ENCODE measurements at places on chromosomes 2 and 18.
A peak's percentile ranks its signal among the peaks of the same experiment; 100 is the strongest.

GRCh38 chr2:58974426-58974825 is 733.3 kb upstream of the FANCL start:
- no peak for DNase-seq

DNA sequence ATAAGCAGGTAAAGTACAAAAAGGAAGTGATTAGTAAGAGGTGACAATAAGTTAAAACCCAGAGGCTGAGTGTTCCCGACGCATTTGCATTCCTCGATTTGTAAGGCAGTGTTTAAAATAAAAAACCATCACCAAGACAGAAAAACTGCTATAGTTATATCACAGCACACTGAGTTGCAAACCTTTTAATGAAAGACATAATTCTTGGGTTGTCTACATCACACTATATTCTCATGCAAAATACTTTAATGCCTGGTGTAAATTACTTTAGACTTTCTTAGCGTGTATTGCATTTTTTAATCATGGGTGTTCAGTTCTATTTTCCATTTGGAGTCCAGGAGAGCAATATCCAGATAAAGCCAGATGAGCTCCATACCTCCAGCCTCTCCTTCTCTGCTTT is 458.5 kb downstream of the MTX2 start:
- no peak for DNase-seq

GRCh38 chr18:51754566-51754965 is 557.1 kb upstream of the MEX3C start:
- no peak for DNase-seq

GRCh38 chr18:986051-986450 is 81.4 kb downstream of the ADCYAP1 start:
- DNase-seq, result no peak

DNA sequence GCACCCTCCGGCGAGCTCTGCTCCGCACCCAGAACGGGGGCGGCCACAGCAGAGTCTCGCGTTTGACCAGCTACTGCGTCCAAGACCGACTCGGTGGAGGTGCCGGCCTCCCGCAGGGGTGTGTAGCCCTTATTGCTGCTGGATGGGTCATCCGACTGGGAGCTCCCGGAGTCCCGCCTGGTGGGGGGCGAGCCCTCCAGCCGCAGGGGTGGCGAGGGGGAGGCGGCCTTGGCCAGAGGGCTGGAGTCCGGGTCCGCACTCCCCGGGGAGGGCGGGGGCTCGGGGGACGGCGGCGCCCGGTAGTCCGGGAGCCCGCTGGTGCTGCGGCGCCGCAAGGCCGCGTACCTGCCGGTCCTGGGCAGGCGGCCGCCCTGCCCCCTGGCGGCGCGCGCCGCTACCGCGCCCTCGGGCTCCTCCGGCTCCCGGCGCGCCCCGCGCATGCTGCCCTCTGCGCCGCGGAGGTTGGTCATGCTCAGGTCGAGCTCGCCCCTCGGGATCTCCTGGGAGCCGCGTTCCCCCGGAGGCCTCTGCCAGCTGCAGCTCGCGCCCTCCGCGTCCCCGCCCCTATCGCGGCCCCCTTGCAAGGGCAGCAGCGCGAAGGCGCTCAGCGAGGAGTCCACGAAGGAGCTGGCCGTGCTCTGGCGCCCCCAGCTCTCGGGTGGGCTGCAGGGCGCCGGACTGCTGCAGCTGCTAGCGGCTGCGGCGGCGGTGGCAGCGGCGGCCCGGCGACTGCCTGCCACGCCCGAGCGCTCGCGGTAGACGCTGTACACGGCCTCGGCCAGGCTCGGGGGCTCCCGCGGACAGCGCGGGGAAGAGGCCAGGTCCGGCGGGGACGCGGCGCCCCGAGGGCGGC is 4.8 kb downstream of the TMEM200C start:
- no peak for DNase-seq

DNA sequence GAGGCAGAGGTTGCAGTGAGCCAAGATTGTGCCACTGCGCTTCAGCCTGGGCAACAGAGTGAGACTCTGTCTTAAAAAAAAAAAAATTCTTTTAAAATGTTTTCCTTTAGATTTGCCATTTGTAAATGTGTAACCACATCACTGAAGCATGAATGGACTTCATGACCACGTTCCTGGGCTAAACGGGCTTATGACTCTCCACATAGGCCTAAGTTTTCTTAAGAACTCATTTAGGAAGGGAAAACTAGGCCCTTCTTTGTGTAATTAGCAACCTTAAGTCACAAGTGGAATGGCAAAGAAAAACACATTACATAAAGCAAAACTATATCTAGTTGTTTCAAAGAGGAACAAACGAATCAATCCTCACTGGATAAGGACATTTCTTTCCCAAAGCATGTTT is 99.5 kb downstream of the MEIS1 start:
- no peak for DNase-seq

DNA sequence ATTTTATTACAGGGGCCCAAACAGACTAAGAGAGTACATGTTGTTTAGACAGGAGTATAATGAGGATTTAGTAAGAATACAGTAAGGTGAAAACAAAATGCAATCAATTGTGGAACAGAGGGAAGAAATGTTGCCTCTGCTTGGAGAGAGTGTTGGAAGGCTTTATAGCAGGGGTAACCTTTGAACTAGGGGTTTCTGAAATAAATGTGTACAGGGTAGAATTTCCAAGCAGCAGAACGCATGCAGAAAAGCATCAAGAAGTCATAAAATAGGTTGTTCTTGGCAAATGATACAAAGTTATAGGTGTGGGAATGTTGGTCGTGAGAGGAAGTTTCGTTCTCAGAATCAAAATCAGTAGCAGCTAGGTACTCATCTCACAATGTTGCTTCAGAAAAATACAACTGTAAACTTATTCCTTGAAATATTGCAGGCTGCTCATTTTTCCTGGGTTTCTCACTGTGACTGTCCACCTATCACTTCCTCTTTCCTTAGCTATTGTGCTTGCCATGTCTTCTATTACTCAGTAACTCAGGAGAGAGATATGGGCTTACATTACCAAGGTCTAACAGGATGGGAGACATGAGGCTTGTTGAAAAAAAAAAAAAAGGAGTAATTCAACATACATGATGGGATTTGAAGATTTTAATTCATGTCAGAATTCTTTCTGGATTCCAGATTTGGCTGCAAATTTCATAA is 17.1 kb upstream of the HNMT start:
- DNase-seq, result no peak

DNA sequence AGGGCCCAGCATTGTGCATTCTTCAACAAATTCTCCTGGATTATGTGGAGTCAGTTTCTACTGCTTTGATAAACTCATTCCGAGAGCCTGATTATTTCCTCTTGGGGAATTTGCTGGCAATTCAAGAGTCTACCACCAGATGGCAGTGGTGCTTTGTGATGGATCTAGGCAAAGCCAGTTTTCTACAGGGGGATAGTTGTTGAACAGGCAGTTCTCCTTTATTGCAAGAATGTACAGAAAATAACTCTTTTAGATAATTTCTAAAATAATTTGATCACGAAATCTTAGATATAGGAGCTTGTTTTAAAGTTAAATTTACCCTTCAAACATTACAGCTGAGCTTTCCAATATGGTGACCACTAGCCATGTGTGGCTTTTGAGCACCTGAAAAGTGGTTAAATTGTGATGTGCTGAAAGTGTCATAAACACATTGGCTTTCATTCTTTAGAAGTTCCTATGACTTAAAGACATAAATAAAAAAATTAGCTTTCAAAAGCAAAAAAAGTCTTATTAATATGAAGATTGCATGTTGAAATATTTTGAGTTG is 66.7 kb upstream of the HAAO start:
- peak; percentile 48 for DNase-seq

DNA sequence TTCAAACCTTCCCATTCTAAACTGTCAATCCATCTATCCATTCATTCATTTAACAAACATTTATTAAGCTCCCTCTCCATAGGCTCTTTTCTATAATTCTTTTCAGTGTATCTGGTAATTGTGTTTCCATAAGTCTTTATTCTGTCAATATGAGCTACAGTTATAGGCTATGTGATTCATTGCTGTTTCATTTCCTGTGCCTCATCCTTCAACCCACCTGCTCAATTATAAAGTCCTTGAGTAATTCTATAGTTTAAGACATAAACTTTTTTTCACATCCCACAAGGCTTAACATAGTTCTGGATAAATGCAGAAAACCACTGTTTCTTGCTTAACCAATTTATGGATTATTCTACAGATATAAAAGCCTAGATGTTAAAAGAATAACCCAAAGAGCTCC is 84.2 kb upstream of the PIK3C3 start:
- DNase-seq, result no peak
